ENCODE measurements at places on chromosomes 12 and 14. TPM values are rescaled to one million over a fixed set of nuclear protein-coding genes. Genes with fewer than 3 reads are reported as not detected.

The FGF23 gene
- total RNA-seq, result not detected

The TTC6 gene
- not detected for total RNA-seq

The CEP170B gene
- 34.2 TPM for total RNA-seq

The PSME1 gene
- 85.9 TPM for total RNA-seq

GRCh38 chr14:61406198-61406597 is 84.8 kb downstream of the PRKCH start:
- DNase-seq, result no peak

DNA sequence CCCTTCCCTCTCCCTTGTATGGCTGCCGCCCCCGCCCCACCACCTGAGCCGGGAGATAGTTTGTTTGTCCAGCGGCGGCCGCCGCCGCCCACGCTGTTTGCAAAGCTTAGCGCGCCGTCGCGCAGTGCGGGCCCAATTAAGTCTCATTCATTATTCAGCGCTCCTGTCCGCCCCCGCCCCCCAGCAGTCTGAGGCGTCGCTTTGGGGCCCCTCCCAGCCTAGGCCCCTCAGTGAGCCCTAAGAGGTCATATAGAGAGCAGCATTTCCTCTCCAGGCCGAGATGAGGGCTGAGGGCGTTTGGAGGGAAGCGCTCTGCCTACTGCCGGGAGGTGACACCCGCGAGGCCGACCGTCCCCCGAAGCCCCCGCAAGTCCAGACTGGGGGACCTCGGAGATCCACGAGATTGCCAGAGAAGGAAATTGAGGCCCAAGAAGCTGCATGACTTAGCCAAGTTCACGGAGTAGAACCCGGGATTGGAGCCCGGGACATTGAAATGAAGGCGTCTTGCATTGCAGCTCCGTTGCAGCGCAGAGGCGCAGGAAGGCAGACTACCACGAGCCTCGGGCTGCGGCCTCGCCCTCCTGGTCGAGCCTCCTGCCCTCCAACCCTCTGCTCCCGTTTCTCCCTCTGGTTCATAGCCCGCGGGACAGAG is at the start of gene DNAJC22:
DNAJC22 (plus strand) TSS at position 230 of the 652 bp plus-strand sequence. CDS start 1,985 bp downstream, outside the sequence.
- no peak for DNase-seq

The RFX4 gene
- total RNA-seq, result not detected

- no peak for DNase-seq
Observed at GRCh38 chr12:87304406-87304805, 724.8 kb downstream of the C12orf50 start.

- peak; percentile 43 for DNase-seq
Observed at GRCh38 chr14:36944307-36945010, 227.9 kb downstream of the SLC25A21 start.

DNA sequence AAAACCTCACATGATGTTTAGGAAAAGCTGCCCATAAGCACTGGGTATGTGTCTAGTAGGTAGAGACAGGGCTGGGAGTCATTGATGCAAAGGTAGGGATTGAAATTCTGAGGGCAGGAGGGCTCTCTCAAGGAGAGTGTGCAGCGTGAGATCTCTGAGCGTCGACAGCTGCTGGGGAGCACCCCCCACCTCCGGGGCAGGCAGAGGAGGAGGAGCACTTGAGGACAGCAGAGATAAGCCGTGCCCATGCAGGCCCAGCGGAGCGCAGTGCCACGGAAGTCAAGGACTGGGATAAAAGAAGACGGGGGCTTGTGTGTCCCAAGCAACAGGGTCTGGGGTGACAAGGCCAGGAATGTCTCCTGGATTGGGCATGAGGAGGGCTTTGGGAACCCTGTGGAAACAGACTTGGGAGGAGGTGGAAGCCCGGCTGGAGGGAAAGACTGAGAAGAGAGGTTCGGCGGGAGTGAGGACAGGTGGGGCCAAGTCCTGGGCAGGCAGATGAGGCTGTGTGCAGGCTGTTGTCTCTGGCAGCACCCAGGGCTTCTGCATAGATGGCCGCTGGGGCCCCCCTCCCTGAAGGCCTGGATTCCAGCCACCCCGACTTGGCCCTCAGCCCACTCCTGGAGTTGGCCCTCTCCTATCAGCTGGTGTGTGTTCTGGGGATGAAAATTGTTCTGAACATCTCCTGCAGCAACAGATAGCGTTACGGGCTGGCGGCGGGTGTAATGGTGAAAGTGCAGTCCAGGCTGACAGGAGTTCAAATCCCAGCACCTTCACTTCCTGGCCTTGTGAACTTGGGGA is 1.9 kb downstream of the CACNA2D4 start:
- no peak for DNase-seq

The FRMD6 gene
- total RNA-seq, result 565 TPM

- peak; percentile 38 for DNase-seq
Observed at GRCh38 chr12:104376650-104377513, 73.3 kb downstream of the EID3 start.

The KERA gene
- total RNA-seq, result not detected

- DNase-seq, result peak; percentile 30
Observed at GRCh38 chr14:75831455-75831854, 150.3 kb downstream of the TGFB3 start.
